Stimulated activated CD4-positive, alpha-beta T cell treated with anti-CD3 and anti-CD28 coated beads, TNF-alpha, amount 100 ng/mL, for 4 hours (primary cell): ENCODE measurements at places on chromosomes 5 and 9.

DNA sequence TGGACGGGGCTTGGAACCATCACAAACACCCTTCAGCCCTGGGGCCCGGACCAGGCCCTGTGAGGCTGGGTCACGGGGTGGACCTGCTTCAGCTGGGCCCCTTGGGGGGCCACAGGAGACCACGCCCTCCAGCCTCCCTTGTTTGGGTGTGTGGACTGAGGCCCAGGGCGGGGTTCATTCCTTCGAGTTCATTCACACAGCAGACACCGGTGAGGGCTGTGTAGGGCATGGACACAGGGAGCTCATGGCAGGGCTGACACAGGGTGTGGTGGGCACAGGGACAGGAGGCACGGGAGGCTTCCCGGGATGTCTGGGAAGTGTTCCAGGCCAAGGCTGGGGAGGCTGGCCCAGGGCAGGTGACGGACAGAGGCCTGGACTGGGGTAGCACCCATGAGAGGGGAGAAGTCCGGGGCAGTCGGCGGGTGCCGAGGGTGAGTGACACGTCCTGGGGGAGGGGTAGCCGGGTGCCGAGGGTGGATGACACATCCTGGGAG is 8.9 kb downstream of the DNLZ start:
- DNase-seq: no peak

- DNase-seq: no peak
Measured at GRCh38 chr5:134911285-134912206, 6.6 kb downstream of the PCBD2 start.

DNA sequence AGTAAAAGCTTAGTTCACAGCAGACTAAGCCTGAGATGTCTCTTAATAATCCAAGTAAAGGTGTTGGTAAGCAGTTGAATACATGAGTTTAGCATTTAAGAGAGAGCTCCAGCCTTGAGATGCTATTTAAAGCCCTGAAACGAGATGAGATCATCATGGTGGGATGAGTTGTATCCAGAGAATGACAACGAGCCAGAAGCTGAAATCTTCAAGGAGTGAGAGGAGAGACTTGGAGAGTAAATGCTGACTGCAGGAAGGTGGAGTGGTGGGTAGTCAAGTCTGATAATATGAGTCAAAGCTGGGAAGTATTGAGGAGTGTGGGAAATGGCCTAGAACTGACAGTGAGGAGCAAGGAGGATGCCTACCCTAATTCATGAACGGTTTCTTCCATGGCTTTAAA is 53.7 kb downstream of the PLAC8L1 start:
- DNase-seq: no peak

- no peak for DNase-seq
Measured at GRCh38 chr9:135165003-135165711, 77.7 kb downstream of the OLFM1 start.

GRCh38 chr9:109317311-109317978 is 3.4 kb downstream of the EPB41L4B start:
- DNase-seq: no peak

GRCh38 chr5:35063414-35063813 is 15.7 kb upstream of the AGXT2 start:
- DNase-seq: no peak

GRCh38 chr5:166163996-166164610 is 2127.3 kb upstream of the WWC1 start:
- no peak for DNase-seq

- no peak for DNase-seq
Measured at GRCh38 chr5:180839227-180839626, 21.8 kb downstream of the ZFP62 start.

DNA sequence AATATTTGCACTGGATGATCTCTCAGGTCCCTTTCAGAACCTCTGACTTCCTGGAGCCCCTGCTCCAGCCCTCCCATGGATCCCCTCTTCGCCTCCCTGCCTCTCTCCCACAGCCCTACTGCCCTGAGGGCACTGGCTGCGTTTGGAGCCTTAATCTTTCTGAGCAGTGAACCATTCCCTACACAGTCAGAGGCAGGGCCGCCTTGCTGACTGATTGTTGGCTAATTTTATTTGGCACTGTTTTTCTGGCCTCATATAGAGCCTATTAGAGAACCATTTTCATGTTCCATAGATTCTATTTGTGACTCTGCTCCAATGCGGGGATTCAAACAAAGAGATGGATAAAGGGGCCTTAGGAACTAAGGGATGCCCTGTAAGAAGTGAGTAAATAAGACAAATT is 91.1 kb downstream of the BRINP1 start:
- no peak for DNase-seq

GRCh38 chr9:95379630-95380029 is 62.1 kb upstream of the FANCC start:
- DNase-seq: no peak

- no peak for DNase-seq
Measured at GRCh38 chr9:130010151-130010988, 32.6 kb downstream of the FNBP1 start.

DNA sequence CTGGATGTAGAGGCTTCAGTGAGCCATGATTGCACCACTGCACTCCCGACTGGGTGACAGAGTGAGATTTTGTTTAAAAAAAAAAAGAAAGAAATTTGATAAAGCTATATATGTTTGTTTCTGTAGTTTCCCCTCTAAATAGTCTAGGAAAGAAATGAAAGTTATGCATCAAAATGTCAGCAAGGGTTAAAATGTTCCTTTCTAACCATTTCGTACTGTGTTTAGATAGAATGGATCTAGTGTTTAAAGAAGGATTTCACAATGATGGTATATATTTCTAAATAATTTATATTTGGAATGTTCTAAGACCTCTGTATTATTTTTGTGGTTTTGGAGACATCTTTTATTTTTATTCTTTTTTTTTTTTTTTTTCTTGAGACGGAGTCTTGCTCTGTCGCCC is 22.7 kb downstream of the TEK start:
- DNase-seq: no peak

GRCh38 chr5:151935135-151935695 is 10.6 kb upstream of the GLRA1 start:
- no peak for DNase-seq

DNA sequence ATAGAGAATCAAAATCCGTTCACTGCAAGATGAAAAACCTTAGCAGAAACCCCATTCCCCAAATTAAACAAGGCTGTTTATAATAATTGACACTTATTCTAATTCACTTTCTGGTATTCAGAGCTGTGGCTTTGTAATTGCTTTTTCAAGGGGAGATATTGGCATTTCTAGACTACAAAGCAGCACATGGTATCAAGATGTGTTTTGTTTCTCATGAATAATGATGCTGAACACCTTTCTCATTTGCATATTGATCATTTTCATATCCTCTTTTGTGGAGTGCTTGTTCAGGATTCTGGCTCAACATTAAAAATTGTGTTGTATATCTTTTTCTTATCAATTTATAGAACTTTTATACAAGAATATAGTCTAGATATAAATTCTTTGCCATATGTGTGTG is 22.4 kb upstream of the ANKRD55 start:
- DNase-seq: no peak

- DNase-seq: no peak
Measured at GRCh38 chr5:114467729-114468128, 105.9 kb downstream of the KCNN2 start.

DNA sequence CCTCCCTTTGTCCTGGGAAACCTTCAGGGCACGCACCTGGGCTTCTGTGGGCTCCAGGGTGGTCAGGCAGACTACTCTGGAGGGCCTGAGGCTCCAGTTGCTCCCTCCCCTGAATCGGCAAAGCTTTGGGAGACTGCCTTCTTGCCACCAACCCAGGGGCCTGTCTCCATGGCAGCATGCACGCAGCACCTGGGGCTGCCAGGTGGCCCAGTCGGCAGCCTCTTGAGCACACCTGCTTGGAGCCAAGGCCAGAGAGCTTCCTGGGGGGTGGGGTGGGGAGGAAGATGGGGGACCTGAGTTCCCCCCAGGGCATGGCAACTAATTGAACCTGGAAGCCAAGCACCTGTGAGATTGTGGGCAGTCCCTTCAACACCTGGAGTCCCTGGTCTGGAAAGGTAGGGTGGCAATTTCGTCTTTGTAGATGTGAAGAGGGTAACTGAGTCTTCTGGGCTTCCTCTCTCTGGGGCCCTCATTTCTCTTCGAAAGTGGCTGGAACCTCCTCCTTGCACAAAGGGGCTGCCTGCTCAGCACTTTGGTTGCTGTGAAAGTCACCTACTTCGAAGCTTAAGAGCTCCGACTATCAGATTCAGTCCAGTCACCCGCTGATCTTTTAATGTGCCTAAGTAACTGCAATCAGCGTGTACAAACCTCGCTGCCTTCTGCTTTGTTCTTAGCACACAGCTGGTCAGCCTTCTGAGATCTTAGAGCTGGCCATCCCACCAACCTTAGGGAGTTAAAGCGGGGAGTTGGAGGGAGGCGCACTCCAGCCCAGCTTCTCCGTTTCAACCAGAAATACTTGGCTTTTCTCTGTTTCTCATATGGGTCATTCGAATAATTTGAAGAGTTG is 4.0 kb downstream of the RNF183 start:
- DNase-seq: no peak

DNA sequence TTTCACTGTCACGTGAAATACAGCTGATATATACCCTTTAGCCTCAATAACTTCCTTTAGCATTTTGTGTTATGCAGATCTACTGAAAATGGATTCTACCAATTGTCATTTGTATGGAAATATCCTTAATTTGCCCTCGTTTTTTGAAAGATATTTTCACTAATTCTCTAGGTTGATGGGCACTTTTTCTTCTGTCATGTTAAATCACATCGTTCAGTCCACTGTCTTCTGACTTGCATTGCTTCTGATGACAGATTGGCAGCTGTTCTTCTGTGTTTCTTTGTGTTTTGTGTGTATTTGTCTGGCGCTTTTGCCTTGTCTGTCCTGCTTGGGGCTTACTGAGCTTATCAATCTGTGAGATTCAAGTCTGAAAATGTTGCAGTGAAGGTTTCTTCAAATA is 9.7 kb upstream of the CLPTM1L start:
- DNase-seq: no peak

GRCh38 chr5:54390015-54390414 is 65.5 kb upstream of the HSPB3 start:
- no peak for DNase-seq

GRCh38 chr9:5900622-5901021 is 9.9 kb downstream of the MLANA start:
- DNase-seq: no peak

DNA sequence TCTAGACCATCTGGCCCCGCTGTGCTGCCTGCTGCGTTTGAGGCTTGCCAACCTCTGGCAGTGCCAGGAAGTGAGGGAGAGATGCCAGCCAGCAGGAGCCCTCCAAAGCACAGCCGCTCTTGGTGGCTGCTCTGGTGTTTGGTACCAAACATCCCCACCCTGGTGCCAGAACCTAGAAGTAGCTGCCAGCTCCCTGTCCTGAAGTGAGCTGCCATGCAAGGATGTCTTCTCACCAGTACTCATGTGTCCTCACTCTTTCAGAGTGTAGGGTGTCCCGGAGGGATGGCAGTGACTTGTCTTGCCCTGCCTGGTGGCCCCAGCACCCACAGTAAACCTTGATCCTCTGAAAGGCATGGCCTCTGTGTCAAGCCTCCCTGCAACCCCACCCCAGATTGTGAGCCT is 43.4 kb downstream of the AMBP start:
- DNase-seq: no peak

DNA sequence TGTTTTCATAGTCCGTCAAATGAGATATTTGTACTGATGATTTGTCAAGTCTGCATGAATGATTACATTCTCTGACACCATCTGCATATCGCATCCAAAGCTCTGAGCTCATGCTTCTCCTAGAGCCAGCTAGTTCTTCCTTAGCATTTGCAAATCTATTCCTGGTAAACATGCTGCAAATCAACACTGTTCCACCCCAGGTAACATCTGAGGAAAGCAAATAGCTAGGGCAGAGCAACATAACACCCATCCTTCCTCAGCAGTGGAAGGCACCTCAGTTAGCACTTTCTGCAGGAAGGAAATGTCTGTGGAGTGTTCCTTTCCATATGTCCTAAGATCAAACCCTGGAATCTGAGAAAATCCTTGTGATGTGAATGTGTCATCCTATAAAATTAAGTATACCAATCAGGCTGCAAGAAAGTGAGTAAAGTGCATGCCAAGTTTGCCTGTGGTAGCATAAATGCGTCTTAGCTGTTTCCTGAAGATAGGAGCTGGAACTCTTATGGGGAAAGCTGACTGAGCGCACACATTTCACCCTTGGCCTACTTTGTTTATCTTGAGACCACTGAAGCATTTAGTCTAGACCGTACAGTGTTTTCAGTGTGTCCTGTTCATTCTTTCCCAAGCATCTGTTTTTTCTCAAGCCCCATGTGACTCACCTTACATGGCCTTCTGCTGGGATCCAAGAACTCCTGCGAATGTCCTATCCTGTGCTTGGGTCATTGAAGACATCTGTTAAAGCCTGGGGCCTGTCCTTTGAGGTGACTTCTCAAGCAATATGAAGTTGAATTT is 50.9 kb upstream of the STARD4 start:
- DNase-seq: no peak

DNA sequence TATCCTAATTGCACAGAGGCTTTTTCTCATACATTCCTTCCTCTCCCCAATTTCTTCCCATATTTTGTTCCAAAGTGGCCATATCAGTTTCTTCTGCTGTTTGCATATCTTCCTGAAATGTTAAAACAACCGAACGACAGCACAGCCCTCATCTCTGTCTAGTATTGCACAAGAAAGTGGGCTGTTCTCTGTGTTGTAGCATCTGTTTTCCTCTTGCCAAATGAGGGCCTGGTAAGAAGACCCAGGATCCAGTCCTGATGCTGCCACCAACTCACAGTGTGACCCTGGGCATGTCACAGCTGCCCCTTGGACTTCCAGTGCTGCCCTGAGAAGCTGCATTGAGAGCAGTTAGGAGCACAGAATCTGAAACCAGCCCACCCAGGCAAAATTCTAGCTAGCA is 4.1 kb downstream of the SLC31A2 start:
- no peak for DNase-seq

GRCh38 chr5:42767491-42768105 is 11.0 kb downstream of the CCDC152 start:
- DNase-seq: no peak

DNA sequence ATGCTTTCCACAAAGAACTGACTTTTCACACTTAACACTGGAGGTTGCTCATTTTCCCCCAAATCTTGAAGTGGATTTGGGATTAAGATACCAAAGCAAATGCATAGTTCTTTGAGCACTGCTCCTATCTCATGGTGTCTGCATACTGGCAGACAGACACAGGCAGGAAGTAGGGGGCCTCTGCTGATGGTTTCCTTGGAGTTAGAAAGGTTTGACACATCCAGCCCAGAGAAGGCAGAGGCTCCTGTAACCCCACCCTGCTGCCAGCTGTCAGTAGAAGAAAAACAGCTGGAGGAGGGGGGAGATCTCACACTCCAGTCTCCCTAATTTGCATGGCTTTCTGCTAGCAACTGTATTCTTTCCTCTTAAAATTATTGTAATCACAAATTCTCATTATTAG is 44.1 kb downstream of the APTX start:
- DNase-seq: no peak

- no peak for DNase-seq
Measured at GRCh38 chr9:524008-524407, 309.3 kb downstream of the DOCK8 start.

GRCh38 chr5:172782169-172783039 is 11.4 kb upstream of the DUSP1 start:
- DNase-seq: no peak
